ENCODE measurements at places on chromosomes 2 and 18. TPM values are rescaled to one million over a fixed set of nuclear protein-coding genes. Genes with fewer than 3 reads are reported as not detected.

DNA sequence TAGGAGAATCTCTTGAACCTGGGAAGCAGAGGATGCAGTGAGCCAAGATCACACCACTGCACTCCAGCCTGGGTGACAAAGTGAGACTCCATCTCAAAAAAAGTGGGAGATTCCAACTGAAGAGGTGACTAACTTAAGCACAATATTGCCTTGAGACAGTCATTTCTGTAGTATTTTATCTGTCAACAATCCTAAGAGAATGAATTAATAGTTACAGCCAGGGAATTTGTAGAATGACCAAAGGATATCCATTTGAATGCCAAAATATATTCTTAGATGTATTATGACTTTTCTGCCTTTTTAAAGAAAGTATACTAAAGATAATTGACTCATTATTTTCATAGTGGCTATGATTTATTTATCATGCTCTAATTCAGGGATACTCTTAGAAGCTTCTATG, 40.7 kb upstream of the CCDC150 start:
- no peak for DNase-seq

DNA sequence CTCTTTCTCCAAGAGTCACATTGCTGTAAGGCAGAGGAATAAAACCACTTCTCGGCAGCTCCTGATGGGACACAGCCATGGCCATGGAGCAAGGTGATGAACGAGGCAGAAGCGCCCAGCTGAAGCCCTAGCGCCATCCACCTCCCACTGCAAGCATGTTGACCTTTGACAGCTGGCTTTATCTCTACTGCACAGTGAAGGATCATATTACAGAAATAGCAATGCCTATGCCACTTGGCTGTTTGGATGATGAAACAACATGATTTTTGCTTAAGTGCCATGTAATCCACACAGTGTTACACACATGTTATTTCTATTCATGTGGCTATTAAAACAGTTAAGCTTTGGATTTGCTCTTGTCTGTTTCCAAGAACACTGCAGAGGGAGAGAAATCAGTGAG, 167.7 kb downstream of the VAPA start:
- no peak for DNase-seq

- DNase-seq: no peak
Measured at GRCh38 chr2:129233751-129234406, 745.6 kb upstream of the RAB6C start.

DNA sequence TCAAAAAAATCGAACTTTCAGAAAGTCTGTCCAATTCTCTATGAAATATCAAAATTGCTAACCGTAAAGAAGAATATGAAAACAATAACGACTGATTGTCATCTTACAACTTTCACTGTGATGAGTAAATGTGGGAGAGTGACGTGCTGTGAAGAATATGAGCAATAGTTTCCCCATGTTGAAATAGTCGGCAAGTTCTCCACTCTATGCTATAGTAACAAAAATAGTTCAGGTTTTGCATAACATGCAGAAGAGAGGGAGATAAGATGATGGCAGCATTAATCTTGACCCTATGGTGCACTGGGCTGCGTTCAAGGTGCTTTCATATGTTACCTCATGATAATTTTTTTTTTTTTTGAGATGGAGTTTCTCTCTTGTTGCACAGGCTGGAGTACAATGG, 196.8 kb upstream of the CYRIA start:
- no peak for DNase-seq

GRCh38 chr2:157497638-157498314, 53.9 kb upstream of the CYTIP start:
- no peak for DNase-seq

GRCh38 chr2:218582076-218582475, 13.4 kb downstream of the CNOT9 start:
- DNase-seq: no peak

DNA sequence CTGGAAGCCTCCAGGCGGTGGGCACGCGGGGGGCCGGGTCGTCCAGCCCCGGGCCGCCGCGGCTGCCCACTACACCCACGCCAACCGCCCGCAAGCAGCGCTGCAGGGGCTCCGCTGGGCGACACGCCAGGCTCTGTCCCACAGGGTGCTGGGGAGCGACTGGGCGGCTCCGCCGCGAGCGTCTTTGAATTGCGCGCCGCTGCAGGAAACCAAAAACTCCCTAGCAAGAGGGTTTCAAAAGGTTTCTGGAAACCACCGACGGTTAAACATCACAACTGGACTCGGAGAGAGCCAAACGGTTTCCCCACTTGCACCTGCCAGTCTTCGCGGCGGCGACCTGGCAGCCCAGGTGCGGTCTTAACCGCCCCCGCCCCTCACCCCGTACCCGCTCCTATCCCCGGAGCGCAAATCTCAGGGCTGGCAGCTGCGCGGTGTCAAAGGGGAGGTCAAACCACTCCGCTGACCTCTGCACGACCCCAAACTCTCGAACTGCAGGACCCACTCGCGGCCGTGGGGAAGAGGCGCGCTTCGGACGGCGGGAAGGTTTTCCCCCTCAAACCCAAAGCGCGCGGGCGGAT, 1.0 kb downstream of the CXCR4 start:
- DNase-seq: no peak

Gene COL4A4
- 3.8 TPM for total RNA-seq

Gene FNDC4
- 51.0 TPM for total RNA-seq

Gene PLGLB2
- 103 TPM for total RNA-seq

Gene SERPINE2
- 4.8 TPM for total RNA-seq

Gene DSG4
- total RNA-seq: under 0.01 TPM

Gene ATG16L1
- 18.5 TPM for total RNA-seq

Data from liver (tissue), 10 donors.